ENCODE measurements at places on chromosomes 3 and 15. TPM values are rescaled to one million over a fixed set of nuclear protein-coding genes. Genes with fewer than 3 reads are reported as not detected.

GRCh38 chr15:96648866-96649265 lies 318.4 kb downstream of the NR2F2 start:
- DNase-seq: no peak

DNA sequence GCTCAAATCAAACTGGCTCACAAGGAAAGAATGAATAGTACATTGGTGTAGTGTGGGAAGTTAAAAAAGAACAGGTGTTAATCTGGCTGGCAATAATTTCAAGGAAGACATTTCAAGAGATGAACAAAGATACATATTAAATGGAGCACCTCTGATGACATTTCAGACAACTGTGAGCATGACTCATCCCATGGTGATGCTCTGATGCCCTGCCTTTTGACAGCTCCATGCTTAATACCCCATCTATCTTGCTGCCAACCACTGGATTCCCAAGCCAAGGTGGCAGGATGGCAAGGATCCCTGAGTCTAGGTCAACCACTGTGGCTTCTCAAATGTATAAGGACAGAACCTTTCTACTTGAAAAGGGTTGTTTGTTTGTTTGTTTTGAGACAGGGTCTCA lies 29.3 kb downstream of the LRRC2 start:
- no peak for DNase-seq

GRCh38 chr3:194691481-194692283 lies 6.0 kb downstream of the FAM43A start:
- DNase-seq: peak; percentile 14

- no peak for DNase-seq
Observed at GRCh38 chr3:169171739-169172138, 491.8 kb downstream of the MECOM start.

- no peak for DNase-seq
Observed at GRCh38 chr3:135621184-135621920, 344.2 kb upstream of the PPP2R3A start.

- DNase-seq: no peak
Observed at GRCh38 chr3:4207672-4208071, 95.5 kb upstream of the SETMAR start.

The CHRNA7 gene
- 20.7 TPM for total RNA-seq

DNA sequence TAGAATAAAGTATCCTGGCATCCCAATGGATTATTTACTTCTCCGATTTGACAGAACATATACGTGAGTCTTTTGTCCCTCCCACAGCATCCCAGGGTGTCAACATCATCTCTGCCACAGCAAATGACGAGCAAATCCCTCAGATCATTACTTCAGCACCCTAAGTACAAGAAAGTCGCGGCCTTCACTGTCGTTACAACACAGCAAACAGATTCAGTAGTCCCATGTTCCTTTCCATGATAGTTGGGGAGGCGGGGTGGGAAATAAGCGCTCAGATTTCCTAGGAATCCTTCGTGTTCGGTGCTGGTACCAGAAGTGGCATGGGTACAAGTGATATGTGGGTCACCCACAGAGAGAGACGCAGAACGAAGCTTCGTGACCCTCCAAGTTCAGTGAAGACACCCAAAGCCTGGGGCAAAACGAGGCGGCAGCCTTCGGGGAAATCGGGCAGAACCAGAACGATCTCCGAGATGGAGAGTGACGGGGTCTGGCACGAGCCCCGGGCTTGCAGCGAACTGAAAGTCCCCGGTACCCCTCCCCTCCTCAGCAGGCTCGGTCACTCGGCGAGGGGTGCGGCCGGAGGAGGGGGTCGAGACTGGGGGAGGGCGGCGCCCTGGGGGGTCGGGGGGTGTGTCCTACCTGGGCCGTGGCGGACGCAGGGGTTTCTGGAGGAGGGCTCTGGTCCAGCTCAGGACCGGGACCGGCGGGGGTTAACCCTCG lies 619 bp downstream of the TTBK2 start:
- peak; percentile 34 for DNase-seq

DNA sequence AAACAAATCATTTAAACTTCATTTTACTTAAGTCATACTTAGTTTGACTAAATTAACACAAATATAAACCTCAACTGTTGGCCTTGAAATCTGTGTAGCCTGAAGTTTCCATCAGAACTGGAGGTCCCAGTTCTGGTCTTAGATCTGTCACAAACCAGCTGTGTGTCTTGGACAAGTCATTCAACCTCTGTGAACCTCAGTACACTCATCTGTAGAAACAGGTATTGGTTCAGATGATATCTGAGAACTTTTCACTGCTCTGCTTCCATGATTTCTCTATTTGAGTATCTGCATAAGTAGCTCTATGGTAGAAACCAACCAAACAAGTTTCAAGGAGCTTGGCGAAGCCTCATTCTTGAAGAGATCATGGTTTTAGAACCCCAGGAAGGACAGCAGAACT lies 60.4 kb upstream of the SLC2A2 start:
- DNase-seq: no peak

- DNase-seq: no peak
Observed at GRCh38 chr15:41096178-41096577, 19.9 kb downstream of the INO80 start.

The FEZF2 gene
- not detected for total RNA-seq

DNA sequence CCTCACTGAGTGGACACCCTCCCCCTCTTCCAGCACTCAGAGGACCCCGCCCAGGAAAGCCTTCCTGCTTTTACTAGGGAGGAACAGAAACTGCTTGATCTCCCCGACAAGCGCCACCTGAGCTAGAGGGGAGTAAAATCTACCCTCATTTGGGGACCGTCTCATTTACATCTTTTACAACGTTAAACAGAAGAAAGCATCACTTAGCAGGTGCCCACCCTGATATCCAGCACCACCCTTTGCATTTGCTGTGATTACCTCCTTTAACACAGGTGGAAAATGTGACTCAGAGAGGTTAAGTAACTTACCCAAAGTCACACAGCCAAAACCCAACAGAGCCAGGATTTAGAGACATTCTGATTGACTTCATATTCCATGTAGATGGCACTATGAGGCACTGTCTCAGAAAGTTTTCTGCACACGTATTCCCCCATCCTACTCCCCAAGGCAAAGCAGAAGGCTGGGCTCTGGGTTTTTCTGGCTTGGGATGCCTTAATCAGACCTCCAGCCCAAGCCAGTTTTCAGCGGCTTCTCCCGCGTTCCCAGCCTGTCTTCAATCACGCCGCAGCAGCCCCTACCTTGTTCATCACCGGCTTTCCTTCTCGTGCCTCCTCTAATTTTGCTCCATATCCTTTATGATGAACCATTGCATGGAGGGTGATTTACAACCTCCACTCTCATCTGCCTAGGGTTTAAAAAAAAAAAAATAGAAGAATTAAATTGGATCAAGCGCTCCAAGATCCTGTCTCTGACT lies 314.6 kb upstream of the PROK2 start:
- DNase-seq: no peak

The ATP13A5 gene
- not detected for total RNA-seq

DNA sequence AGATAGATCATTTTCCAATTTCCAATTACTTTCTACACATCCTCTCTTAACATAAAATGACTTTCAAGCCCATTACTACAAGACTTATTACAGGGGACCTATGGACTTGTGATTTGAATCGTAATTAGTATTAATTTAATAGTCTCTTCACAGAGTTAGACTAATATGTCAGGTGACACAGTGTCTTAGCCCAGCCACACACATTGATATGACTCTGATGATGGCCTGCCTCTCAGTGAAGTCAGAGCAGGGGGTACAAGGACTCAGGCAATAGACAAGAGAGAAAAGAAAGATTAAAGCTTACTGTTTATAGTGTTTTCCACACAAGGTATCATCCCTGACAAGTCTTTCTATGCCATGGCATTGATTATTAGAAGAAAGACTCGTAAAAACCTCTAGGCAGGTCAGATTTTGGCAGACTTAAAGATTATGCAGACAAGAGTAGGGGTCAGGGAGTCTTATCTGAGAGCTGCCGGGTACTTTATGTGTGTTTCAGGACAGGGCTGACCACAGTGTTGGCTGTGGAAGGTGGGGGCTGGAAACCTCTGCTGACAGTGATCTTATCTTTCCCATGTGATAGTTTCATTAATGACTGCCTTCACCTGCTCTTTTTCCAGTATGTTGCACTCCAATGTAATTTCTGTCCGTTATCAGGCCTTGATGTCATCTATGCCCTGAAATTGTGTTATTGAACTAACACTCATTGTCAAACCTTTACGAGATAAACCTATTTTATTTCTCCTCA lies 50.1 kb downstream of the B3GALNT1 start:
- DNase-seq: no peak

- DNase-seq: no peak
Observed at GRCh38 chr15:38479266-38479665, 25.3 kb downstream of the FAM98B start.

DNA sequence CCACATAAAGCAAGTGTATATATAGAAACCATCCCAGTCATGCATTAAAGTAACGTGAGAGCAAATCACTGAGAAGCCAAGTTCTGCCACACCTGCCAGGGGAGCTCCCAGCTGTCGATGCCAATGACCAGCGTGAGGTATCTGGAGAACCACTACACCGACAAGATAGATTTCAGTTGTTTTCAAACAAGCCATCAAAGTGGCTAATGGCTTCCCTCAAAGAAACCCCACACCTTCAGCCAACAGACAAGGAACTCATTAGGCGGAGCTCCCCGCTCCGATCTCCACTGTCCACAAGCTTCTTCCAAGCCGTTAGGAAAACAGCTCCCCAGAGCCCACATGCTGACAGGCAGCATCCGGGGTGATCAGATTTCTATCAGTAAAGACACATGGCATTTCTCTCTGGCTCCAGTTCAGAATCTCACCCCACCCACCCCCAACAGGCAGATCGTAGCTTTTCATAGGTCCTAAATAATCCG lies 54.2 kb upstream of the SPATA12 start:
- no peak for DNase-seq

DNA sequence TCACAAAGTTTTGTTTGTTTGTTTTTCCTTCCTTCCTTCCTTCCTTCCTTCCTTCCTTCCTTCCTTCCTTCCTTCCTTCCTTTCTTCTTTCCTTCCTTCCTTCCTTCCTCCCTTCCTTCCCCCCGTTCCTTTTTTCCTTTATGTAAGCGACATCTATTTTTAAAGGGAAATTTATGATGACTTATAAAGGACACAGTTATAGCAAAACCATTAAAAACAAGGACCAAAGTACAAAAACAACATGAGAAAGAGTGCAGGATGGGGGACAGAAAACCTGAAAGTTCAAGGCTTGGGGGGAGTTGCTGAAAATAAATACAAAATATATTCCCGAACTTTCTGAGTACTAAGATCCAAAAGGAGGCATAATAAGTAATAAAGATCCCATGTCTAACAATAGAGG lies 1.8 kb downstream of the ADGRG7 start:
- no peak for DNase-seq

DNA sequence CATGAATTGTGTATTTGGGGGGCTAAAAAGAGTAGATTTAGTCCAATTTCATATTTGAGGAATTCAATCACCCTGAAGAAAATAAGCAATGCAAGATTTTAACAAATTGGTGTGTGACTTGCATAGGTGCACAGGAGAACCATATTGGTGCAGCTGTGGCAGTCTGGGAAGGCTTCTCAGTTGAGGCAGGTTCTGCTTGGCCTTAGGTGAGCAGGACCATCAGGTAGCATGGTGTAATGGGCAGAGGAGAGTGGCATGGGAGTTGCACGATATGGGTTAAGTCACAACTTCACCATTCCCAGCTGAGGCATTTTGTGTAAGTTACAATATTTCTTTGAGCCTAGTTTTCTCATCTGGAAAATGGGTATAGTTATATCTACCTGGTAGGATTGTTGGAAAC lies 10.5 kb downstream of the EBLN2 start:
- DNase-seq: no peak

DNA sequence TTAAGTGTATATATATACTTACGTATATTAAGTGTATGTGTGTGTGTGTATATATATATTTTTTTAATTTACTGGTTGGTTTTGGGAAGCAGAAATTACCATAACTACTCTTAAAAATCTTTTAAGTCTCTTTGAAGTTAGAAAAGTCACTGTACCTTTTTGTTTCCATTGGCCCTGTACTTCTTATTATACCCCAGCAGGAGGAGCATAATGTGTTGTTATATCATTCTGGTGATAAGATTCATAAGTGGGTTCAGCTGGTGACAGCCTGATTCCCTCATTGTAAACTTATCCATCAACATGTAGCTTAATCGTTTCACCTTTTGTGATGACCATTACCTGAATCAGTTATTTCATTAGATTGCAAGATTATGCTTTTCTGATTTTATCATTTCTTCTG lies 30.8 kb downstream of the MLH1 start:
- no peak for DNase-seq

DNA sequence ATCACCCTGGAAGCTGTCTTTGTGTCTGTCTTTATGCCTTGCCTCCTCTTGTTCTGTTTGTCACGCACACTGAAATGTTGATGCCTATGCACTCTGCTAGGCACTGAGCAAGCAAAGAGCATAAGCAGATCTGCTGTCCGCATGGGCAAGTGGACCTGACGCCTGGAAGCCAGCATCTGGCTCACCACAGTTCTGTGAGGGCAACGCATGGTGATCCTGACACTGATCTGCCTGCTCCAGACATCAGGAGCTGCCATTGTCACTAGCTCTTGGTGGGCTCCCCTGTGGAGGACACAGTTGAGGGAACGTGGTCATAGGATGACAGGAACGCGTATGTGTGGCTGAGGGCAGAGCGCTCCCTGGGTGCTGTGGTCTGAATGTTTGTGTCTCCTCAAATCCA lies 234.6 kb downstream of the ADAMTS17 start:
- no peak for DNase-seq

The RAB43 gene
- total RNA-seq: 22.6 TPM

DNA sequence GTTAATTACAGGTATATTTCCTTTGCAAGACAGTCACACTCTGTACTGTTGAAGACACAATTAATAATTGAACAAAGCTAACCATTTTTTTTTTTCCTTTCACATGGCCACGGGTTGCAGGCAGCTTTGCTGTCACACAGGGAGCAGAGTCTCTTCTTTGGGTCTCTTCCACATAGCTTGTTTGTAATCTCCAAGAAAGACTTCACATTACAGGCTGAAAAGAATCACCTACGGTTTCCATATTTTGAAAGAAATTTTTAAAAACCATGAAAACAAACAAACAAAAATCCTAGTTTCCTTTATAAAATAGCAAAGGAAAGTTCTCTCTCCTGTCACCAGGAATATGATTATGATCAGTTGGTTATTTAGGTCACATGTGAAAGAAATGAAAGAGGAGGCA lies 392.6 kb downstream of the GAP43 start:
- DNase-seq: no peak

GRCh38 chr3:39168156-39168780 lies 14.9 kb upstream of the CSRNP1 start:
- no peak for DNase-seq

The CASR gene
- total RNA-seq: not detected

- peak; percentile 16 for DNase-seq
Observed at GRCh38 chr3:126111566-126112475, 27.9 kb upstream of the SLC41A3 start.

- DNase-seq: no peak
Observed at GRCh38 chr15:94579286-94579685, 347.9 kb downstream of the MCTP2 start.

Measured in stomach (tissue), 19 donors.